Cardiac fibroblast (primary cell): ENCODE measurements at places on chromosomes 12 and 14.

DNA sequence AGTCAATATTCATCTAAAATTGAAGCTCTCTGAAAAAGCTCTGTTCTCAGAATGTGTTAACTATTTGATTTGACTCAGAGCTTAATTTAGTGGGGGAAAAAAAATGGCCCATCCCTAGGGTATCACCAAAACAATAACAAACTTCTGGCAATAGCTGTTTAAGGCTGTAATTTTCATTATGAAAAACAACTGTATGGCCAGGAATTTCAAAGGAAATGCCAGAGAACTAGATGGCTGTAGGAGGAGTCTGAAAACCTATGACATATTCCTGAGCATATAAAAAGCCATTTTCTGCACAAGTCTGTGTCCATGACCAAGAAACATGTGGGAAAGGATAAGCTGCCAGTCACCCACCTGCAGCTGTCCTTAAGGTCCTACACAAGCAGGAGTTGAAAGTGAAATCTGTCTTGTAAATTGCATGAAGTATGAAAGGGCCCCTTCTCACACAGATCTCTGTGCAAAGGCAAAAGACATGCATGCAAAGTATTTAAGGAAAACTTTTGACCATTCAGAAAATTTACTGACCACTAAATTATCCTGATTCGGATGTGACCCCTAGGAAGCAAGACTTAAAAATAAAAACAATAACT lies 299.1 kb downstream of the BTG1 start:
- peak; percentile 17 for DNase-seq

DNA sequence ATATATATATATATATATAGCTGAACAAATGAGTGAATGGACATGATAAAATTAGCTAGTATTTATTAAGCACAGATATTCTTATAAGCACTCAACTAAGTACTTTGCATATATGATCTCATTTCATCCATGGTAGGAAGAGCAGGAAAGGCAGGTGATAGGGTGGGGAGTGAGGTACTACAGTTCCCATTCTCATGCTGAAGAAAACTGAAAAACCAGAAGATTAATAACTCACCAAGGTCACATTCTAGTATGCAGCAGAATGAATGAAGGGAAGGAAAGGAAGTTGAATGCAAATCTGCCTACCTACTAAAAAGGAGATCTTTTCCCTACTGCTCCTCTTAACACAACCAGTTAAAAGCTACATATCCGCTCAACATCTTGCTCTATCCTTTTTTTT lies 298.1 kb upstream of the TMPO start:
- DNase-seq: no peak

DNA sequence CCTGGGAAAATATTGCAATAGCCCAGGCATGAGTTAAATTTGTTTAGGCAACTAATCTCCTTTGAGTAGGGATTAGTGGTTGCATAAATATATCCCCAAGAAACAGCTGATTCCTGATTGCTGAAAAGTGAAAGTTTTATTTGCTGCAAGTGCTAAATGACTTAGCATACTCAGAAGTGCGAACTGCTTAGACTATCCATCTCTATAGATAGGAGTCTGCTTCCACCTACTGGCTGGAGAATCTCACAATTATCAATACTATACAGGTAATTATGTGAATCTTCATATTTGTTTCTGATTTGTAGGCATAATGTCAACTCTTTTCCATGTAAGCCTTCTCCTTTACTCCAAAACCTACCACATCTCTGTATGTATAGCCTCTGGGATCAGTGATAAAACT lies 12.0 kb upstream of the SLCO1B3 start:
- peak; percentile 53 for DNase-seq

DNA sequence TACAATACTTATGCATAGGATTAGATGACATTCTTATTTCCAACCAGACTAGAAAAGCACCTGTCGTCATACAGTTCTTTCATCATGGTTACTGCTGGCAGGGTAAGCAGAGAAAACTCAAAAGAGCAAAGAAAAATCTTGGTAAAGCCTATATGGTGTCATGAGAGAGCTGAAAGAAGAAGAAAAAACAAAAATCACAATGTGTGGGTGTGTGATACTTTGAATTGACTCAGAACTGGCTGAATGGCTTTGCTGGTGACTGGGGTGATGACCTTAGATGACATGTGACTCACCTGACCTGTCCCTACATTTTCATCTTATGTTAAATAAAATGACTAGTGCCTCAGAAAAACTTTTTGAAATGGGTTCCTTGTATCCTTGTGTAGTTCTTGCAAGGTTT lies 278.1 kb upstream of the LMO3 start:
- DNase-seq: no peak

GRCh38 chr14:55583942-55584468 lies 4.0 kb downstream of the KTN1 start:
- no peak for DNase-seq
